ENCODE measurements at places on chromosomes 4 and X.

DNA sequence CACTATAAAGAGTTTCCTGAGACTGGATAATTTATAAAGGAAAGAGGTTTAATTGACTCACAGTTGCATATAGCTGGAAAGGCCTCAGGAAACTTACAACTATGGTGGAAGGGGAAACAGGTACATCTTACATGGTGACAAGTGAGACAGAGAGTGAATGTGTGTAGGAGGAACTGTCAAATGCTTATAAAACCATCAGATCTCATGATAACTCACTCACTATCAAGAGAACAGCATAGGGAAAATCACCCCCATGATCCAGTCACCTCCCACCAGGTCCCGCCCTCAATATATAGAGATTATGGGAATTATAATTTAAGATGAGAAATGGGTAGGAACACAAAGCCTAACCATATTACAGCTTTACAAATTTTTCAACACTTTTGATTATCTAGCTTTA, 266.0 kb downstream of the DTHD1 start:
- DNase-seq: no peak

GRCh38 chrX:6732101-6732500, 197.2 kb upstream of the VCX3A start:
- no peak for DNase-seq

DNA sequence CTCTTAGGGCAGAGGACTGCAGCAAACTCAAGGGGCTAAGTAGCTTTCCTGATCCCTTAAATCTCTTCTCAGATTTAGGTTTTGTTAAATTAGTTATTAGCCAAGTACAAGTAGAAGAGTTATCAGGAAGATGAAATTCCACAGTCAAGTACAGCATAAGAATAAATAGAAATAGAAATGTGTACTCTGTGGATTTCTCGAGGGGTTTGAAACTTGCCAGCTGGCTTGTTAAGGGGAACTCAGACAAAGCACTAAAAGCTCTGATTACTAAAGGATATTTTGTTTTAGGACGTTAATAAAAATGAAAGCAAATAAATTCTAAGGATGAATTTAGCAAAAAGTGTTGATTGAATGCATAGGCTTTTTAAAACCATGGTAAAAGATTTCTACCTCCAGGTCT, 654.6 kb downstream of the RAPGEF2 start:
- DNase-seq: no peak

- DNase-seq: no peak
These were observed 74.6 kb upstream of the STOX2 start for GRCh38 chr4:183830438-183830985.

- peak; percentile 95 for DNase-seq
These were observed 29.6 kb upstream of the SPON2 start for GRCh38 chr4:1201851-1202525.

DNA sequence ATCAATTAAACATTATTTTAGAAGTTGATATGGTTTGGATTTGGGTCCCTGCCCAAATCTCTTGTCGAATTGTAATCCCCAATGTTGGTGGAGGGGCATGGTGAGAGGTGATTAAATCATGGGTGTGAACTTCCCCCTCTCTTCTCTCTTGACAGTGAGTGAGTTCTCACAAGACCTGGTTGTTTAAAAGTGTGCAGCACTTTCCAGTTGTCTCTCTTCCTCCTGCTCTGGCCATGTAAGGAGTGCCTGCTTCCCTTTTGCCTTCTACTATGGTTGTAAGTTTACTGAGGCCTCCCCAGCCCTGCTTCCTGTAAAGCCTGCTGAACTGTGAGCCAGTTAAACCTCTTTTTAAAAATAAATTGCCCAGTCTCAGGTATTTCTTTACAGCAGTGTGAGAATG, 141.4 kb downstream of the GALNTL6 start:
- no peak for DNase-seq

- DNase-seq: peak; percentile 84
These were observed 266.8 kb downstream of the C4orf33 start for GRCh38 chr4:129362691-129363274.

DNA sequence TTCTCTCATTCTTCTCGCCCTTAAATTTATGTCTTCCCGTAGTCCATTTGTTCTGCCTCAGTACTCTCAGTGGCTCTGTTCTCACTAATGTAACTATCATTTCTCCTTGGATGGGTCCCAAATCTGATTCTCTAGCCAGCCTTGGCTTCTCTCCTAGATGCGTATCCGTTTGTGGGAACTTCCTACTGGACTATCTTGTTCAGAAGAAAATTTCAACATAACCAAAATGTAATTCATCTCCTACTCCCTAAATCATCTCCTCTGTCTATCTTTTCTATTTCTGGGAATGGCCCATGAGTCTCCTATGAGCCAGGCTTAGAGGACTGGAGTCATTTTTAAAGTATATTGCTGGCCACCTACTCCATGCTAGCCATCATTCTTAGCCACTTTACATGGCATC, 4.4 kb upstream of the C4orf36 start:
- no peak for DNase-seq

- DNase-seq: no peak
These were observed 46.6 kb downstream of the TSPAN5 start for GRCh38 chr4:98611677-98612317.

DNA sequence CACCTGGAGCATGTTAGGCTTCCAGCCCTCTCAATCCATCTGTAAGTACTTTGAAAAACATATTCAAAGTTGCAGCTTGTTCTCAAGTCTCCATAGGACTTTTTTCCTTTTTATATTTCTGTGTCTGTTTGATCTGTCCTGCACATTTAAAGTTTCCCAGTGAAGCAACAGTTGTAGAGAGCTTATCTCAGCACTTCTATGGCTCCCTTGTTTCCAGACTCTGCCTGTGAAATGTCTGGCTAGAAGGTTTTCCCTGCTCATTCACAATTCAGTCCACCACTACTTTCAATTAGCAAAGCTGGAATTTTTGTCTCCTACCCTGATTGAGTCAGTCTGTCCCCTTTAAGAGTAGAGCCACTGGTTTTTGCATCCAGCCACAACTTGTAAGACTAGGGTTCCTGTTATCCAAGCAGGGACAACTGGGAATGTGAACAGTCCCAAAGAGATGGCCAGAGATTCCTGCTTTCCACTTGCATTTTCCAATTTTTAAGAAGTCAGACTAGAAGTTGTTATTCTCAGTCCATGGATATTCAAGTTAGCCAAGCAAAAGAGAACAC, 116.1 kb downstream of the GASK1B start:
- no peak for DNase-seq

GRCh38 chr4:75817901-75818300, 84.4 kb downstream of the PPEF2 start:
- DNase-seq: peak; percentile 50

- no peak for DNase-seq
These were observed 17.5 kb downstream of the BRWD3 start for GRCh38 chrX:80792205-80792604.

GRCh38 chr4:154741922-154742850, 1.6 kb upstream of the LRAT start:
- DNase-seq: peak; percentile 58

- no peak for DNase-seq
These were observed 60.6 kb downstream of the OPHN1 start for GRCh38 chrX:68372665-68373064.

- no peak for DNase-seq
These were observed 60.8 kb upstream of the CBR4 start for GRCh38 chr4:169070895-169071218.

DNA sequence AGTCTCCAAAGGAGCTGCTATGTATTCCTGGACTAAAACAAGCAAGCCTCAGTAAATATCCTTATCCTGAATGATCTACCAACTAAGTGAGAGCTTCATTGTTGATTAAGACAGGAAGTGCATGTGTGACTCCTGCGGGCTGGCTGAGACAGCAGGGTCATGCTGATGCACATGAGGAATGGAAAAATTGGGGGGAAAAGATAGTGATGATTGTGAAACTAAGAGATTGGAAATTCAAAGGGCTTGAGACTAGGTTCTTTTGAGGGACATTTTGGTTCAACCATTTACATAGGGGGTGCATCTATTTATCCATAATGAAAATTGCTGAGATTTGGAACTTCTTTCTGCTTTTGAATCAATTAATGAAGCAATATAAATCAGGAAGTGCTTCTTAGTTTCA, 61.1 kb upstream of the C1QTNF7 start:
- DNase-seq: no peak

GRCh38 chrX:102138064-102138463, 4.2 kb downstream of the TCEAL6 start:
- no peak for DNase-seq

- DNase-seq: no peak
These were observed 115.8 kb upstream of the DDIT4L start for GRCh38 chr4:100306018-100306417.

DNA sequence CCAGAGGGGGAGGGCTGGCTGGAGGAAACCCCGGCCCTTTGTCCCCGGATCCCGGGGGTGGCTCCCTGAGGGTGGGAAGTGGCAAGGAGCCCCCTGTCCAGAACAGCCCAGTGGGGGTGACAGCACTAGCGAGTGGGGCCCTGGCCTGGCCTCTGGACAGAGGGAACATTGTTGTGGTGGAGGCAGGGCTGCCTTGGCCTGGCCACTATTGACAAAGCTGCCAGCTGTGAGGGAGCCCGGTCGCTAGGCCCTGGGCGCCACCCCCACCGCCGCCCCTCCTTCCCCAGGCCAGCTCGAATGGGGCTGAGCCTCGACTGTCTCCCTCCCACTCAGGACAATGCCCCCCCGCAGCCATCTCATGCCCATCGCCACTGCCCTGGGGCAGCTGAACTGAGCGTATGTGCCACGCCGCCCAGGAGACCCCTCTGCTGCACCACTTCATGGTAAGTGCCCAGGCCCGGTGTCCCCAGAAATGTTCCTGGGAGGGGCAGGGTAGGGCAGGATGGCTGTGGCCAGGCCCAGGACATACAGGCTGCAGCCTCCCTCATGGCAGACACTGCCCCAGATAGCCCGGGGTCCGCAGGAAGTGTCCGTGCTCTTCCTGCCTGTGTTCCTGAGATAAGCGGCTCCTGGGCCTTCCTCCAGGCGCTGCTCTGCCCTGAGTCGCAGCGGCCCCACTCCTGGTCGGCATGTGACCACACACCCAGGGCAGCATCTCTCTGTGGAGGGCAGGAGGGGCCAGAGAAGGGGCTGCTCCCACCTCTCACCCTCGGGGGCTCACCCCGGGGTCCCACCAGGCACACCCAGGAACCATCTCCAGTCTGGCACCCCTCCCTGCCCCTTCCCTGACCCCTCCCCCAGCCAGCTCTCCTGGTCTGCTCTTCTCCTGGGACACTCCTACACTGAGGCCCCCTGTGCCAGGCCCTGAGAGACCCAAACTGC, 1.4 kb downstream of the PLXNB3 start:
- no peak for DNase-seq

DNA sequence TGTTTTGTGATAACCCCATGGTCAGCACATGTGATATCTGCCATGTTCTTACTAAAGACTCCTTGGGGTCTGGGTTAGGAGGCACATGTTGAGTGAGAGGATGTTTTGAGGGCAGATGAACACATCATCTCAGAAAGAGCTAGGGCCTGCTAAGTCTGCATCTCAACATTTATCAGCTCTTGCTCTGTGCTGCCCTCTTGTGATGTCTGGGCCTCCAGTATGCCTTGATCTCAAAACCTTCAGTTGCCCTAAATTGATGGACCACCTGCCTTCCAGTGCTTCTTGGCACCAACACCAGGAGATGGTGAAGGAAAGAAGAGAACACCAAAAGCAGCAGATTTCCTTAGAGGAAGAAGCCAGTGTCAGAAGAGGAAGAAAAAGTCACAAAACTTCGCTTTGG, 22.5 kb downstream of the MID1 start:
- peak; percentile 53 for DNase-seq

- no peak for DNase-seq
These were observed 3.1 kb upstream of the SH3TC1 start for GRCh38 chr4:8195841-8196458.

- DNase-seq: no peak
These were observed 221.5 kb upstream of the SFRP2 start for GRCh38 chr4:154010371-154010770.

GRCh38 chr4:170374770-170375169, 285.0 kb upstream of the AADAT start:
- peak; percentile 63 for DNase-seq

GRCh38 chr4:113513382-113513781, 248.2 kb downstream of the CAMK2D start:
- DNase-seq: no peak

DNA sequence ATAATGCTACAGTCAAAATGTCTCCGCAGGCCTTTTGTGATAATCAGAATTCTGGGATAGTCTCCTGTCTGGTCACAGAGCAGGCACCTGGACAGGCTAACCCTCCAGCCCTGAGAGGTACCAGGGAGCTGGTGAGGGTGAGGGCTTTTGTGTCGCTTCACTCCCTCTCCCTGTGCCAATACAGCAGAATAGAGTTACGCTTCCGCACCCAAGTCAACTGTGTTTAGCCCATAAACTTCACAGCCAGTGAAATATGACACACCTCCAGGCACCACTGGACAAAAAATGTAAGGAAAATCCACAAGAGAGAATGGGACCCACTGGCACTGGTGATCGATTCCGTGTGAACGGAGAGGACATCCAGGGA, 1.3 kb downstream of the GAK start:
- DNase-seq: peak; percentile 64

DNA sequence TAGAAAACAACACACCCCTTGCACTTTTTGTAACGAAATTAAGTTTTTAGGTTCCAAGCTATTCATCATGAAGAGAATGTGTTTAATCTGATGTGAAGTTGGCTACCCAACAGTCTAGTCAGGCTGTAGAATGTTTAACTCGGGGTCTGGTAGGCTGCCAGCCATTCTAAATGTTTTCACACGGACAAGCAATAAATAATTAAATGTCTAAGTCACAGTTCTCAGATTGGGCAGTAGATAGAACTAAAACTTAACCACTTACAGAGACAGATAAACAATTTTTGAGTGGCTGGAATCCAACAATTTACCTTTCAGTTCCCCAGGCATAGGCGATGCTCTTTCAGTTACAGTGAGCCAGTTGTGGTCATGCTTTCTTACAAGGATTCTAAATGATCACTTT, 66.5 kb downstream of the CHIC2 start:
- DNase-seq: no peak

DNA sequence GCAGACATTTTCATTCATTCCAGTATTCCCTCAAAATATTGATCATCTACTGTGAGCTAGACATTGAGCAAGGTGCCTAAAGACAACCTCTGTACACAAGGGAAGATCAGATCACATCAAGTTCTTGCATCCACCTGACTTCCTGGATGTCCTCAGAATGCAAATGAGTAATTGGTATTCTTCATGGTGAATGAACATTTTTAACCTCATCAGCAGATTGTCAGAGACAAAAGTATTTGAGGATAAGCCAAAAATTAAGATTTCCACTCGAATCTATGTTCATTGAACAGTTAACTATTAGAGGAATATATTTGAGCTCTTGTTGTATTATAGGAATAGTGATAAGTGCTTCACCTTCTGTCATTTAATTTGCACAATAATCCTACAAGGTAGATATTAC, 1.3 kb downstream of the SMARCAD1 start:
- no peak for DNase-seq

DNA sequence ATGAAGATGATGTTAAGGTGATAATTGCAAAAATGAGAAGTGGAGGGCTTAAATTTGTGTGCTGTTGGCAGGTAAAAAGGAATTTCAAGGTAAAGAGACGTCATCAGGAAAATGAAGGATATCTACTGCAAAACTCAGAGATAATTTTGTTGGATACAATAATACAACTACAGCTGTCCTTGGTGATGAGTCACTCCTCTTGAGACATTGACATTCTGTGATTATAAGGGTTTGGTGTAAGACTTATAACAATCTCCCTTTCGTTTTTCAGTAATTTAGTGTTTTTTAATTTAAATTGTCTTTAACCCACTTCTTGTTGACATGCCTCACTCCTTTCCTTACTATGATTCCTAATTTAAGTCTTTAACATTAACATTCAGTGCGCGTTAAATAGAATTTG, 1074.1 kb upstream of the SLIT2 start:
- DNase-seq: no peak
